NCI-H774 (cell line): ENCODE measurements at places on chromosomes 12 and 14.

DNA sequence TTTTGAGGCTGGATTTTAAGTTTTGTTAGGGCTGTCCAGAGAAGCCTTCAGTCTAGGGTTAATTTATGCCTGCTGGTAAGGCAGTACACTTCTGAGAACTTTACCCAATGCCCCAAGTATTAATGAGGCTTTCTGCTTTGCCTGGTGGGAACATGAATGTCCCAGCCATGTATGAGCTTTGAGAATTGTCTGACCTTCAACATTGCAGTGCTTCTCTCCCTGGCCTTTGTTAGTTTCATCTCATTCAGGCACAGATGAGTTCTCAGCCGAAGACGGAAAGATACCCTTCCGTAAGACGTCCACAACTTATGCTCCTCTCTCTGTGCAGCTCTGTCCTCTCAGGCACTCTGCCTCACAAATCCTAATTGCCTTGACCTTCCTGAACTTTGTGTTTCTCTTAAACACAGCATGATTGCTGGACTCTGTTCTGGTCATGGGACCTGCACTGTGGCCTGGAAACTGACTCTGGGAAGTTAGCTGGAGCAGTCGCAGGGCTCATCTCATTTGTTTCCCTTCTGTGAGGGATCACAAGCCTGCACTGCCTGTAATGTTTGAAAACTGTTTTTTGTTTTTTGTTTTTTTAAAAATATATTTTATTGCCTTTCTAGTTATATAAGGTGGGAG is 15.7 kb downstream of the CHPT1 start:
- DNase-seq = no peak

DNA sequence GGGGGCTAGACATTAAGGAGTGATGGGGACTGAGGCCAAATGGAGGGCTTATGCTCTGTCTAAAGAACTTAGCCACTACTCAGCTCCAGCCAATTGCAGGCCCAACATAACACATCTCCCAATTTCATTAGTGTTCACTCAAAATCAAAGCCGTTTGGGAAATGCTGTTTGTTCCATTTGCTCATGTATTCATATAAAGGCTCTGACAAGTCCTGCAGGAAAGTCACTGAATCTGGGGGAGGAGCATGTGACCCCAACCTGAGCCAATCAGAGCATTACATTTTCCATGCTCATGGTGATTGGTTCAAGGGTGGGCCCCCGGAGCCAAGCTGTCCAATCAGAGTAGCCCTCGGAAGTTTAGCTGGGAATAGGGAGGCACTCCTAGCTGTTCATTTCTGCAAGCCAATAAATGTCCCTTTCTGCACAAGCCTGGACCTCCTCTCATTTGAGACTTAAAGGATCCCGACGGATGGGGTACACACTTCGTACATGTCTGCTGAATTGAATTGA is 20.9 kb downstream of the SDSL start:
- no peak for DNase-seq

GRCh38 chr14:104676694-104677511 is 12.5 kb upstream of the INF2 start:
- no peak for DNase-seq

GRCh38 chr14:35594616-35595015 is 60.7 kb downstream of the INSM2 start:
- DNase-seq = no peak

GRCh38 chr12:12613344-12613743 is 1.7 kb downstream of the CREBL2 start:
- DNase-seq = no peak

- DNase-seq = no peak
Measured at GRCh38 chr12:132633398-132633797, 14.8 kb downstream of the P2RX2 start.

GRCh38 chr14:53019406-53019805 is 68.6 kb upstream of the FERMT2 start:
- no peak for DNase-seq

GRCh38 chr12:21773806-21774205 is 700 bp downstream of the KCNJ8 start:
- DNase-seq = no peak

- DNase-seq = no peak
Measured at GRCh38 chr12:64528616-64529015, 76.7 kb downstream of the TBK1 start.

DNA sequence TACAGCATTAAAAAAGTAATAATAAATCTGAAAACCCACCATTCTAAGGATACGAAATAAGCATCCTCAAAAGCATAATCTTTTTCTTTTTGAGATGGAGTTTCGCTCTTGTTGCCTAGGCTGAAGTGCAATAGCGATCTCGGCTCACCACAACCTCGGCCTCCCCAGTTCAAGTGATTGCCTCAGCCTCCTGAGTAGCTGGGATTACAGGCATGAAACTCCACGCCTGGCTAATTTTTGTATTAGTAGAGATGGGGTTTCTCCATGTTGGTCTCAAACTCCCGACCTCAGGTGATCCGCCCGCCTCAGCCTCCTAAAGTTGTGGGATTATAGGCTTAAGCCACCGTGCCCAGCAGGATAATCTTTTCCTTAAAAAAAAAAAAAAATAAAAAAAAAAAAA is 4.3 kb downstream of the CCNT1 start:
- no peak for DNase-seq

- DNase-seq = no peak
Measured at GRCh38 chr12:111569363-111570083, 29.6 kb downstream of the ATXN2 start.
